ENCODE measurements at places on chromosomes 1 and 21. TPM values are rescaled to one million over a fixed set of nuclear protein-coding genes. Genes with fewer than 3 reads are reported as not detected.
A peak's percentile ranks its signal among the peaks of the same experiment; 100 is the strongest.

Gene S100A16
- 0.43 TPM for total RNA-seq

GRCh38 chr21:33403128-33403785 lies at the start of gene IFNGR2:
Gene IFNGR2, plus strand, starts transcription at chr21:33403413. Its CDS starts 131 bp downstream, at chr21:33403544.
- H3K4me3 ChIP-seq, result peak within 1 kb of the TSS; percentile 89
- peak; percentile 46 for DNase-seq
- H3K36me3 ChIP-seq, result no peaks in the 10 kb centered on the region
- H3K27me3 ChIP-seq, result no peaks in the 10 kb centered on the region
- peak within 1 kb of the TSS; percentile 92 for H3K27ac ChIP-seq

GRCh38 chr1:118254491-118255425 lies 69.7 kb upstream of the SPAG17 start:
- H3K4me1 ChIP-seq, result peaks cover 8% of the 10 kb centered on the region
- H3K4me3 ChIP-seq, result no peak overlapping the region
- no peaks in the 10 kb centered on the region for H3K36me3 ChIP-seq
- H3K27ac ChIP-seq, result no peak overlapping the region
- no peak for DNase-seq
- H3K27me3 ChIP-seq, result no peaks in the 10 kb centered on the region

DNA sequence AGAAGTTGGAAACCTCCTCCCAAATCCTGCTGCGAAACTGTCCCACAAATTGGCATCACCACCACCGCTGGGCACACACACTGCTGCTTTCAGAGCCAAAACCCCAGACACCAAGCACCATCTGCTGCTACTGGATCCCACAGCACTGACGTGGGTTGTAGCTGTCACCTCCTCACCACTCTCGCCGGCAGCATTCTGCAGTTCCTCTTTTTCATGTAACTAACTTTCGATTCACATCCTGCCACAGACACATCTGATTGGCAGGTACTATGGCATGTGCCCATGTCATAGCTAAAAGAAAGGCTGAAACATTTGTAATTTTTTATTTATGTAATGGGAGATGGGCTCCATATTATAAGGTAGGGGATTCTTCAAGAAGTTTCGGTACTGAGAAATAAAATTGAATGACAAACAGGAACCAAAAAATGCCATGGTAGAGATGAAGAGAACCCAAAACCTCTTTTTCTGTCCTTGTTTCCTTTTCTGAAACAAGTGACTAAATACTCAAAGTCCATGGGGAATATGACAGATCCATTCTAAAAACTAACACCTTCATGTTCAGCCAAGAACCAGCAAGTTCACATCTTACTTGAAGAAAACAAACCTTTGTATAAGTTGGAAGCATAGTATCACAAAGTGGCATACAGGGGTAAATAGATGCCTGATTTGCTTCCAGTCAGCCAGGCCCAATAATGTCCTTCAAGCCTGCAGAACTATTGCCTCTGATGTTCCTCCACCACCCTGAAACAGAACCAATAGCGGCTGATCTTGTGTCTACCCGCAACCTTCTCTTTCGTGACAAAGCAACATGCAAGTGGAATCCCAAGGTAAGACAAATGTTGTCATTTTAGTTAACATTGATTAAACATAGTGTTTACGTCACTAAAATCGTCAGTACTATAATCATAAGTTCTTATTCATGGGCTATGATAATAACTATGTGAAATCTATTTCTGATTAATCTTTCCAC lies 26.6 kb upstream of the RGS13 start:
- H3K27ac ChIP-seq, result no peak overlapping the region
- H3K4me1 ChIP-seq, result peaks cover 34% of the 10 kb centered on the region
- H3K4me3 ChIP-seq, result no peak overlapping the region
- DNase-seq, result no peak

DNA sequence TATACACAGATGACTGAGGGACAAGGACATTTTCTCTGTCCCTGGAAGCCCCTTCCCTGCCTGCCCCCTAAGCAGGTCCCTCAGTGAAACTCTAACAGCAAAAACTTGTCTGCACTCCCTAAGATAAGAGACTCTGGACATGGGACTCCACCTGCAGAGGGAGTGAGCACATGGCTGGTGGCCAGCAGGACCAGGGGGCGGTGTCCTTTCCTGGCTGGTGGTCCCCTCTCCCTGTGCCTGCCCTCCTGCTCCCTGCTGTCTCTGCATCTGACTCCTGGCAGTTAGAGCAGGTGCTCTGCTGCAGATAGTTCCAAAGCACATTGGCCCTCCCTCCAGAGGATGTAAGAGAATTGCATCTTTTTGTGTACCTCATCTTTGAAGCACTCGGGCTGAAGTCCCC lies 215.5 kb downstream of the GRIK3 start:
- H3K27ac ChIP-seq, result no peak overlapping the region
- H3K4me1 ChIP-seq, result no peaks in the 10 kb centered on the region
- H3K4me3 ChIP-seq, result no peak overlapping the region
- no peaks in the 10 kb centered on the region for H3K36me3 ChIP-seq

Gene SPRR2E
- total RNA-seq, result not detected

Gene MYBPHL
- not detected for total RNA-seq

DNA sequence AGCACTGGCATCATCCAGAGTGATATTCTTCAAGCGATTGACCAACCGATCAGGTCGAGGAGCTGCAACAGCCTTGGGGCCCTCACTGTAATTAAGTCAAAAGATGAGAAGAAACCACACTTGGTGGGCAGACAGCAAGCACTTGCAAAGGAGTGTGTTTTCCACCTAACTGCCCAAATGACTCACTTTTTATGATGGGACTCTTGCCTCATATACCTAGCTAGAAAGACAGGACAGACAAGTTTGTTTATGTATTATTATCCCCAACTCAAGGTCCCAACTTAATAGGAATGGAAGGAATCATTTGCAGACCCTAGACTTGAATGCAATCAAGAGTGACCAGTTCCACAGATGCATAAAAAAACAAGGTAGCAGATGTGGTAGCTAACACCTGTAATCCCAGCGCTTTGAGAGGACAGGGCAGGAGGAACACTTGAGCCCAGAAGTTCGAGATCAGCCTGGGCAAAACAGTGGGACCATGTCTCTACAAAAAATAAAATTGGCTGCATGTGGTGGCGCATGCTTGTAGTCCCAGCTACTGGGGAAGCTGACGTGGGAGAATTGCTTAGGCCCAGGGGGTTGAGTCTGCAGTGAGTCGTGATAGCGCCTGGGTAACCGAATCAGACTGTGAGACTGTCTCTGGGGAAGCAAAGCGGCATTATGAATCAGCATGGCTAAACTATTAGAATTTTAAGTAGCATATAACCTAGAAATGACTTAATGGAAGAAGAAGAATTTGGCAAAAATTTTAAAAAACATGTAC lies 2.3 kb upstream of the NRAS start:
- H3K27ac ChIP-seq, result no peak overlapping the region
- no peaks in the 10 kb centered on the region for H3K27me3 ChIP-seq
- no peak overlapping the region for H3K4me3 ChIP-seq
- DNase-seq, result peak; percentile 18

GRCh38 chr1:6157132-6157527 lies 23.0 kb downstream of the CHD5 start:
- H3K4me3 ChIP-seq, result no peak overlapping the region
- no peaks in the 10 kb centered on the region for H3K4me1 ChIP-seq
- peaks cover 5% of the 10 kb centered on the region for H3K27me3 ChIP-seq
- no peak for DNase-seq

Gene TSHB
- not detected for total RNA-seq

Gene CSF1
- 7.2 TPM for total RNA-seq

GRCh38 chr1:162388083-162388594 lies 6.6 kb downstream of the C1orf226 start:
- no peaks in the 10 kb centered on the region for H3K27me3 ChIP-seq
- H3K36me3 ChIP-seq, result peaks cover 6% of the 10 kb centered on the region
- peak; percentile 41 for DNase-seq
- H3K27ac ChIP-seq, result peak overlapping the region; percentile 99

DNA sequence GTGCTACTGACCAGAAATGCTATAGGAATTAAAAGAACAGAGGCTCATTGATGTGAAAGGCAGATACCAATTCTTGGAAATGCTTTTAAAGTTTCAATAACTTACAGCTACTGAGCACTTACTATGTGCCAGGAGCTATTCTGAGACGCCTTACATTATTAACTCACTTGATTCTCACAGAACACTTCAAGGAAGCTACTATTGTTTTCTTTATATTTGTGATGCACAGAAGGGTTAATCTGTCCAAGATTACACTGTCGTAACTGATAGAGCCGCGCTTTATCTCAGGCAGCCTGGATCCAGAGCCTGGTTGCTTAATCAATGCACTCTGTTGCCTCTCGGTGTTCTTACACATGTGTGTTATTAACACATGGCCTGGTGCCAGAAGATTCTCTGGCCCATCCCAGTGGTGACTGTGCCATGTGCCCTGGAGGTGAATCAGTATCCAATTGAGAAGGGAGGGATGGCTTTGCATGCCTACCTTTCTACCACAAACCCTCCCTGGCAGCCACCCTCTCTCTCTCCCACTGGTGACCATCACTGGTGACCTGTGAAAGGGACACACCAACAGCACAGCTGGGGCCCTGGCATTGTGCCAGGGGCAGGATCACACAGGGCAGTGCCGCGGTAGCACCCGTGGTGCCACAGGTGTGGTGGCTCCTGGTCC lies 8.8 kb downstream of the FMO1 start:
- no peaks in the 10 kb centered on the region for H3K36me3 ChIP-seq
- H3K4me3 ChIP-seq, result no peak overlapping the region
- peak; percentile 39 for DNase-seq
- H3K27me3 ChIP-seq, result no peaks in the 10 kb centered on the region
- H3K27ac ChIP-seq, result no peak overlapping the region

- no peaks in the 10 kb centered on the region for H3K36me3 ChIP-seq
- no peak overlapping the region for H3K27ac ChIP-seq
- no peaks in the 10 kb centered on the region for H3K27me3 ChIP-seq
- no peaks in the 10 kb centered on the region for H3K4me1 ChIP-seq
- peak; percentile 18 for DNase-seq
These were observed 198.8 kb downstream of the AMY1C start for GRCh38 chr1:103948526-103948925.

DNA sequence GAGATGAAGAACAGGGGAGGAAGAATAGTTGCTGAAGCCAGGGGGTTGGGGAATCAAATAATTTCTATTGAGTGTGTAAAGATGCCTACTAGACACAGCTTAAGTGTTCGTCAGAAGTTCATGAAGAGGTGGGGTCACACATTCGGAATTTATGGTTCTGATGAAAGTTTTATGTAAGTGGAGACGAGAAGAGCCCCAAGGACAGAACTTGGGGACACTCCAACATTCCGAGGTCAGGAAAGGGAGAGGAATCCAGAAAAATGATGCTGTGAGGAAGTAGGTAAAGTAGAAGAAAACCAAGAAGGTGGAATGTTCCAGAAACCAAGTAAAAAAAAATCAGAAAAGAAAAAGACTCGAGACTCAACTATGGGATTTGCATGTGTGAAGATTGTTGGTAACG lies 272.5 kb downstream of the SIPA1L2 start:
- peaks cover 2% of the 10 kb centered on the region for H3K27me3 ChIP-seq
- no peak overlapping the region for H3K4me3 ChIP-seq
- DNase-seq, result no peak
- no peaks in the 10 kb centered on the region for H3K36me3 ChIP-seq
- no peaks in the 10 kb centered on the region for H3K4me1 ChIP-seq

DNA sequence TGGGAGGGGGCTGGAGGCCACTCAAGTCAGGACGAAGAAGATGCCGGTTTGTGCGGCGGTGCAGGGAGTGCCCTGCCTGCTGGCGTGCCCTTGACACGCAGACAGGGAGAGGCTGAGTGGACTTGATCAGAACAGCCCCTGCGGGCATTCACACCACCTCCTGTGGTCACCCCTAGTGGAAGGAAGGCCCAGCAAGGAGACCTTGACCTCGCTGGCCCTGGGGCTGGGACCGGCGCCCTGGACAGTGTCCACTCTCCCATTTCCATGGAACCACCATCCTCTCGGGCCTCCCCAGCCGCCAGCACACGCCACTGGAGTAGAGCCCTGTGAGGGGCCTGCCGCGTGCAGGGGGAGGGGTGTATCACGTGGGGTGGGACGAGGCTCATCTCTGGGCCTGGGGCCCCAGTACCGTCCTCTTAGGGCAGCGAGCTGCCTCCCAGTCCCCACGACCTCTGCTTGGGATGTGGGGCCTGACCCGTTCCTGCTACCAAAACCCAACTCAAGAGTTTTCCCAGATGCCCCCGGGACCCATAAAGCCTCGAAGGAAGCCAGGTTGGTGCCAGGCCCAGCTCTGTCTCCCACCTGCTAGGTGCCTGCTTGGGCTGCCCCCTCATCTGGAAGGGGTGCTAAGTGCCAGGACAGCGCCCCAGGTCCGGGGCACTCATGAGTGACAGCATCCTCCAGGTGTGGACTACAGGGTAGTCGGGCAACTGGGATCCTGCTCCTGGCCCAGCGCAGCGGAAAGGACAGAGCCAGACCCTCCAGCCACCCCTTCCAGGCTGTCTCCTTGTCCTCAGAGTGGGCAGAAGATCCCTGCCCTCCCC lies 62.8 kb downstream of the SLX9 start:
- H3K27me3 ChIP-seq, result no peaks in the 10 kb centered on the region
- H3K4me3 ChIP-seq, result no peak overlapping the region
- no peak for DNase-seq
- H3K36me3 ChIP-seq, result no peaks in the 10 kb centered on the region
- H3K4me1 ChIP-seq, result no peaks in the 10 kb centered on the region
- H3K27ac ChIP-seq, result no peak overlapping the region

DNA sequence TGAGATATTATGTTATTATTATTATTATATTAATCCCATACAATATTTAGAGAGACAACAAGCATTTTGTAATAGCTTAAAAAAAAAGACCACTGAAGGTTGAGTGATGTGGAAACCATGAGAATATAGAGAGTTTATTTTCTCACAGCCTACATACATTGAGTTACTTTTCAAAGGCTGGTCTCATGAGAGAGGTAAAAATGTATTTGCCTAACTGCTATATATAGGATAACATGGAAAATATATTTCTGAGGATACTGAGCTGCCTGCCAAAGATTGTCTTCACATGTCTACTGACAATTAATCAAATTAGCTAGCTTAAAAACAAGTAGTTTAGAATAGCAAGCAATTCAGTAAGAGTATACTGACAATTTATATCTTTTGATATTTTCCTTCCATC lies 192.2 kb upstream of the NRIP1 start:
- DNase-seq, result no peak
- H3K4me1 ChIP-seq, result no peaks in the 10 kb centered on the region
- no peak overlapping the region for H3K4me3 ChIP-seq
- H3K27ac ChIP-seq, result no peak overlapping the region
- H3K36me3 ChIP-seq, result no peaks in the 10 kb centered on the region
- no peaks in the 10 kb centered on the region for H3K27me3 ChIP-seq

Gene ARHGEF16
- total RNA-seq, result 8.9 TPM

Gene AMY1C
- not detected for total RNA-seq

- no peaks in the 10 kb centered on the region for H3K36me3 ChIP-seq
- no peaks in the 10 kb centered on the region for H3K27me3 ChIP-seq
- H3K27ac ChIP-seq, result no peak overlapping the region
- peak; percentile 80 for DNase-seq
- H3K4me1 ChIP-seq, result peaks cover 10% of the 10 kb centered on the region
These were observed 2.6 kb upstream of the CREG1 start for GRCh38 chr1:167555971-167556714.

Gene RUNX3
- total RNA-seq, result 8.6 TPM

- H3K4me1 ChIP-seq, result no peaks in the 10 kb centered on the region
- H3K36me3 ChIP-seq, result no peaks in the 10 kb centered on the region
- no peak overlapping the region for H3K4me3 ChIP-seq
- no peak for DNase-seq
These were observed 25.1 kb upstream of the CSF1 start for GRCh38 chr1:109885589-109885988.

- no peaks in the 10 kb centered on the region for H3K4me1 ChIP-seq
- H3K4me3 ChIP-seq, result no peak overlapping the region
- H3K27ac ChIP-seq, result no peak overlapping the region
- H3K27me3 ChIP-seq, result no peaks in the 10 kb centered on the region
These were observed 97.9 kb upstream of the EDN2 start for GRCh38 chr1:41582351-41582750.

GRCh38 chr1:818618-819291 lies 105.0 kb upstream of the SAMD11 start:
- H3K36me3 ChIP-seq, result no peaks in the 10 kb centered on the region
- no peaks in the 10 kb centered on the region for H3K27me3 ChIP-seq
- DNase-seq, result no peak
- H3K4me1 ChIP-seq, result peaks cover 4% of the 10 kb centered on the region
